8988T (cell line): ENCODE measurements at places on chromosomes 5 and 9.

DNA sequence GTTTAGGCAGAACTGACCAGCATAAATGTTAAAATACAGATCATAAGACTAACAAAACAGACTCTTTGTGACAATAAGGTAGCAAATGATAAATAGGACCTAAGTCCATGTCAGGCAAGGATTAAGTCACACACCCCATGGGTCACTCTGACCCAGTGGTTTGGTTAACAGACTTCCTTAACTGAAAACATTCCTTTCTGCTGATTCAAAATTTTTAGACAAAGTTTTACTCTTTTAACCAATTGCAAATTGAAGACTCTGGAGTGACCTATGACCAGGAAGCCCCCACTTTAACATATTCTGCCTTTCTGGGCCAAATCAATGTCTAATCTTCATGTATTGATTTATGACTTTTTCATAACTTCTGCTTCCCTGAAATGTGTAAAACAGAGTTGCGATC, 4.9 kb upstream of the NXNL2 start:
- no peak for DNase-seq

GRCh38 chr5:139636207-139636792, 11.8 kb upstream of the CXXC5 start:
- no peak for DNase-seq

DNA sequence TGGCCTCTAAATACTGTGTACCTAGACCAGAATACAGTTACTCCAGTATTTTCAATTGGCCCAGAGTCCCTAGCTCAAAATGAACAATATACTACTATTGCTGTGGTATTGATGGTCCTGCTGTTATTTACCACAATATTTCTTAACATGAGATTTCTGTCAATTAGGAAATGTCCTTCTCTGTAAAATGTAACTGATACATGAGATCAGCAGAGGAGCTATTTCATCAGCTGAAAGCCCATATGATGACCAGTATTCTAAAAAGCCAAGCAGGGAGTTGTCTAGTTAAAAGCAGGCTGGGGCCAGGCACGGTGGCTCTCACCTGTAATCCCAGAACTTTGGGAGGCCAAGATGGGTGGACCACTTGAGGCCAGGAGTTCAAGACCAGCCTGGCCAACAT, 187.7 kb upstream of the PTGER4 start:
- no peak for DNase-seq

DNA sequence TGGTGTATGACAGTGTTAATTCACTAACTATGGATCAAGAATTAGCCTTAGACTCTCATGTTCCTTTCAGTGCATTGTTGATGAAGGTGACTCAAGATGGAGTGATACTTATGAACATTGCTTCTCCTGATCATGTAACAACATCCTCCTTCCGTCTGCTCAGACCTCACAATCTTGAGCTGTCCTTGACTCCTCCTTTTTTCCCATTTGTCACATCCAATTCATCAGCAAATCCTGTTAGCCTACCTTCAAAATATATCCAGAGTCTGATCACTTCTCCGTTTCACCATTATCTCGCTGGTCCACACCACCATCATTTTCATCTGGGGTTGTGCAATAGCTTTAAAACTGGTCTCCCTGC, 9.2 kb upstream of the SEMA6A start:
- no peak for DNase-seq

DNA sequence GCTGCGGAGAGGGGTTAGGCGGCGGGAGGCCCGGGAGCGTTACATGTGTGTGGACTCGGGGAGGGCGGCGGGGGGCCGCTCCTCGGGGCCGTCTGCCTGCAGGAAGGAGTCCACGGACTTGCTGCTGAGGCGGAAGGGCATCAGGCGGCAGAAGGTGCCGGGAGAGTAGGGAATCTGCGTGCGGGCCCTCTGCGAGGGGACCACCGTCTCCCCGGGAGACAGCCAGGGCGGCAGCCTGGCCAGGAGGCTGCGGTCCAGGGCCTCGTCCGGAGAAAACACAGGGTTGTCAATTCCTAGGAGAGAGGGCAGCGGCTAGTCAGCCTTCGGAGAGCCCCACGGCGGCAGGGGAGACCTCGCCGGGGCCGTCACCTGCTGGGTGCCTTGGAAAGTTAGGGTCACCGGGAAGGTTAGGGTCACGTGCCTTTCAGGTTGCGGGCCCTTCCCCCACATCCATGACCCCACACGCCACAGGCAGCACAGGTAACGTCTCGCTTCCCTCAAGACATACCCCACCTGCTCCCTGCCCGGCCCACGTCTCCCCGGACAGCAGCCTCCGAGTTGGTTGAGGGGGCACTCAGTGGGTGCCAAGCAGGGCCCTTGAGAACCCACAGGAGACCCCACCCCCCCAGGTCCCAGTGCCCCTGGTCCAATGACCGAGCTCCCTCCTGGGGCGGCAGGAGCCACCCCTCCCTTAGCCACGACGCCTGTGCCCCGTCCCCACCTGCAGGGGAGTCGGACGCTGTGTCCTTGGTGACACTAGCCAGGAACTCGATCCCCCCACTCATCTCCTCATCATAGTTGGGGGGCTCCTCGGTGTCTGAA, 32.1 kb downstream of the EXOC3 start:
- DNase-seq: peak; percentile 67

DNA sequence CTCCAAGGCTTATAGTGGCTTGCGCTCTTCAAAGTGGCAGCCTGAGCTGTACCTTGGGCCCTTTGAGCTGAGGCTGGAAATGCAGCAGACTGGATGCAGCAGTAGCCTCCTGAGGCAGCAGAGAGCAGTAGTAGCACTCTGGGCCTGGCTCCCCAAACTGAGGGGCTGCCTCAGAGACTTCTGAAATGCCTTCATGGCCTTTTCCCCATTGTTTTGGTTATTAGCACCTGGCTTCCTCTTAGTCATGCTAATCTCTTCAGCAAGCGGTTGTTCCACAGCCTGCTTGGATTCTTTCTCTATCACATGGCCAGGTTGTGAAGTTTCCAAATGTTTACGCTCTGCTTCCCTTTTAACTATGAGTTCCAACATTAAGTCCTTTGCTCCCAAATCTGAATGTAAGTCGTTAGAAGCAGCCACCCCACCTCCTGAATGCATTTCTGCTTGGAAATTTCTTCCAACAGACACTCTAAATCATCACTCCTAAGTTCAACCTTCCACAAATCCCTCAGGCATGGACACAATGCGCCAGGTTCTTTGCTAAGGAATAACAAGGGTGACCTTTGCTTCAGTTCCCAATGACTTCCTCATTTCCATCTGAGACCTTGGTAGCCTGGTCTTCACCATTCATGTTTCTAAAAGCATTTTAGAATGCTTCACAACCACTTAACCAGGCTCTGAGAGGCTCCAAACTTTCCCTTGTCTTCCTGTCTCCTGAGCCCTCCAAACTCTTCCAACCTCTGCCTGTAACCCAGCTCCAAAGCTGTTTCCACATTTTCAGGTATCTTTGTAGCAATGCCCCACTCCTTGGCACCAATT, 145.8 kb downstream of the ZDHHC21 start:
- DNase-seq: no peak

DNA sequence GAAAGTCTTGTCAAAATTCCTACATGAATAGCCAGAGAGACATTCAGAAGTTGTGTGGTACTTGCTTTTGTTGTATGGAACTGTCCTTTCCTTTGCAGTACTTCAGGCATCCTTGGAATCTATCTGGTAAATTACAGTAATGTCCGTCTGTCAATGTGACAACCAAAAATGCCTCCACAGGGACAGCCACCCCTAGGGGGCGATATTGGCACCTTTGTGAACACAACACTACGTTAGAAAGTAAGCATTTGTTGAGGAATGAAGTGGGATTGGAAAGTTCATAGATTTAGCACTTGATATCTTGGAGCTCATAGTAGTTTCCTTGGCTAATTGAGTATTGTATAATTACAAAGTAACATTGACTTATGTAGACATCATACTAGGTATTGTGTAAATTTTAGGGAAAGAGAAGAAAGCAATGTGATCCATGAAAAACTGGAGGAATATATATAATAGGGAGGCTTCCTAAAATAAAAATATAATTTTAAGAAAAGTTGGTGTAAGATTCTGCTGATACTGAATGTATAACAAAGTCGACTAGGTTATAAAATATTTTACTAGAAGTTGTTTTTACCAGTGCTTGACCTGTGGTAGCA, 32.7 kb downstream of the TMEFF1 start:
- peak; percentile 27 for DNase-seq

- no peak for DNase-seq
Measured at GRCh38 chr5:151497391-151498002, 50.1 kb downstream of the SLC36A1 start.

DNA sequence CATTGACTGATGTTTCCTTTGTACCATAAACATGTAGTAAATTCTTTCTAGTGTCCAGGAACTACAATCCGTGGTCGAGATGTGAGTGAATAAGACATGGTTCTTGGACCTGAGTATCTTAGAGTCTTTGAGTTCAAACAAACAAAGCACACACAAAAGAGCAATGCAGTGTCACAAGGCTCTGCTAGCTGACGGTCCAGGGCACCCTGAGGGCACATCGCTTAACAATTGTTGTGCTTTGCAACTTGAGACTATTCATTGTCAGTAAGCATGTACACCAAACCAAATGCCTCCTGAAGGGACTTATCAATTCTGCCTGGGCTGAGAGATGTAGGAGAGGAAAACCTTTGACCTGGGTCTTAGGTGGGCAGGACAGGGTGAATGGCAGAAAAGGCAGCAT, 84.8 kb downstream of the CAMK4 start:
- DNase-seq: no peak

DNA sequence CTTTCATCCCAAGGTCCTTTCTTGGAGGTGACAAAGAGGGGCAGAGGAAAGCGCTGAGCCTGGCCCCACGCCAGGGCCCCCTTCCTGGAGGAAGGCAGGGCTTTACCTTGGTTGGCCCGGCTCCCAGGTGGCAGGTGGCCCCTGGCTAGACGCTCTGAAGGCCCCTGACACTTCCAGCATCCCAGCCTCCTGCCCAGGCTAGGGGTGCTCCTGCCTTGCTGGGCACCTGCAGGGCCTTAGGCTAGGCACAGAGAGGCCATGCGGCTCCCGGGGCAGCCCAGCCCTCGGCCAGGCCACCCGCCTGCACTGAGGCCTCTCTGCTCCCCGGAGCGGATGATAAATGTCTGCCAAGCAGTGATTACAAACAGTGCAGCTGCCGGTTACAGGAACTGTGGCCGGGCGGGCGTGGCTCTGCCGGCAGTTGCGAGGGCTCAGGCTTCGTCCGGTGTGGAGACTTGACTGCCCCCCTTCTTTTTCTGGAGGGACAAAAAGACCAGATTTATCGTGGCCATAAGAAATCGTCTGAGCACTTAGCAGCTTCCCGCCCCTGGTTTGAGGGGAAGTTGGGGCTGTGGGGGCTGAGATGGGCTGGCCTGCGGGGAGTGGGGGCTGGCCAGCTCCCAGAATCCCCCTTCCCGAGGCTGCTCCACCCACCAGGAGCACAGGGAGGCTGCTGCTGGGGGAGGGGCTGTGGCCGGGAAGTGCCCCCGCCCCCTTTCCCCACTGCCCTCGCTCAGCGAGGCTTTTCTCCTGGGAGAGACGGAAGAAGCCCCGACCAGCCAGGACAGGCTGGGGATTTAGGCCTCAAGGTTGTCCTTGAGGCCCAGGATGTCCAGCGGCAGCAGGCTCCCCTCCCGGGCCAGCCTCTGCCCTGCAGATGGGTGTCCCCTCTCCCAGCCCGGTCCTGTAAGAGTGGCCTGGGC, 31.6 kb upstream of the UBAC1 start:
- DNase-seq: no peak

- DNase-seq: no peak
Measured at GRCh38 chr5:157212307-157212706, 31.7 kb downstream of the ITK start.

DNA sequence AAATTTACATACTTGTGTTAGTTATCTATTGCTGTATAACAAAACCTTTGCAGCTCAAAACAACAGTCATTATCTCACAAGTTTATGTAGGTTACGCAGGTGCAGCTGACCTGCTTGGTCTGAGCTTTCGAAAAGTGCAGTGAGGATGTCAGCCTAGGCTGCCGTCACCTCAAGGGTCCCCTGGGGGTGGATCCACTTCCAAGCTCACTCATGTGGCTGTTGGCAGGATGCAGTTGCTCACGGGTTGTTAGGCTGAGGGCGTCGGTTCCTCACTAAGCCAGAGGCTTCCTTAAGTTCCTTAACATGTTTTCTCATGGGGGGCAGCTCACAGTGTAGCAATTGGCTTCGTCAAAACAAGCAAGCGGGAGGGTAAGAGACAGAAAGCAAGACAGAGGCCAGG, 139.8 kb downstream of the DOCK8 start:
- DNase-seq: no peak

- no peak for DNase-seq
Measured at GRCh38 chr5:137431051-137431450, 68.1 kb downstream of the SPOCK1 start.

GRCh38 chr9:69392826-69393225, 67.8 kb downstream of the ENTREP1 start:
- no peak for DNase-seq

- DNase-seq: no peak
Measured at GRCh38 chr9:90999425-91000397, 198.1 kb downstream of the SYK start.

GRCh38 chr5:16854351-16854750, 81.7 kb downstream of the MYO10 start:
- DNase-seq: no peak

GRCh38 chr5:95081982-95082381, 202.9 kb downstream of the MCTP1 start:
- DNase-seq: no peak

DNA sequence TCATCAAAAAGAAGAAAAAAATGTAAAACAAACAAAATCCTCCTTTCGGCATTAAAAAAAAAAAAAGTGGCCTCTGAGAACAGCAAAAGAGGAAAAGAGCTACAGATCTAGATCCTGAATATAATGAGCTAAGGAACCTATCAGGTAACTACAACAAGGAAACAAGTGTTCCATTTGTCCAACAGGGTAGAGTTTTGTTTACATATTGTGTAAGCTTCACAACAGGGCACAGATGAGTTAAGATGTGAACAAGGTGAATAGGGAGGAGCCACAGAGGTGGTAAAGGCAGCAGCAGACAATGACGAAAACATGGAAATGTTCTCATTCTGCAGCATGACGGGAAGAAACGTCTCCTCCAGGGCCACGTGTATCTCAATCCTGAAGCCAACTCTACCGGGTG, 14.4 kb downstream of the ELP1 start:
- no peak for DNase-seq

DNA sequence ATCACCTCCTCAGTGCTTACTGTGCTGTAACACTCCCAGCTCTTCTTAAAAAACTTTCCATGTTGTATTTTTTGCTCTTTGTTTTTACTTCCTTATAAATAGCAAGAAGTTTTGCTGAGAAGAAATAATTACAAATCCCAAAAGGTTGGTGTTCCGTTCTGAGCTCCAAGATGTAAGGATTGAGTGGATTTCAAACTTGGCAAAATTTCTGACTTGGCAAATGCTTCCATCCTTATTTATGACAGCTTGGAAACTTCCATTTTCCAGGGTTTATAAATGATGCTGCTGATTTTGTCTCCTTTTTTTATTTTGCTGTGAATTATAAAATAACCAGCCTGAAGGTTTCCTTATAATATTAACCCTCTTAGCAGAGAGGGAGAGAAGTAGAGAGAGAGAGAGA, 151.9 kb downstream of the NTRK2 start:
- DNase-seq: no peak

- DNase-seq: no peak
Measured at GRCh38 chr5:160361624-160362228, 8.7 kb downstream of the C1QTNF2 start.
